Renal cortical epithelial cell (primary cell): ENCODE measurements at places on chromosomes 11 and 22.

DNA sequence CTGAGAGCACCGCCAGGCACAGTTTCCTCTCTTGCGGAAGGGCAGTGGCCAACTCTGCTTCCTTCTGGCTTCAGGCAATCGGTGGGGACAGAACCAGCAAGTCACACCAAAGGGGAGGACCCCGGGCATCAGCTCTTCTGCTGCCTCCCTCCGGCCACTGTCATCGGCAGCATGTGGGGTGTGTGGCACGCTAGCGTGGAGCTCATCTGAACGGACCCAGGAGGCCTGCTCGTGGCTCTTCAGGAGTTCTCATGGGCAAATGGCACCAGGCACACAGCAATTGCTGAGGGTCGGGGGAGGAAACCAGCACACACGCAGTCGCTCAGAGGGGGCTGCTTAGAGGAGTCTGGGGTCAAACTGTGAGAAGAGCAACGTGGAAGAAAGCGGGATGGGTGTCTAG lies 26.9 kb downstream of the B3GAT1 start:
- DNase-seq, result no peak

- DNase-seq, result peak; percentile 70
Observed at GRCh38 chr11:75013051-75013450, 24.3 kb downstream of the NEU3 start.

DNA sequence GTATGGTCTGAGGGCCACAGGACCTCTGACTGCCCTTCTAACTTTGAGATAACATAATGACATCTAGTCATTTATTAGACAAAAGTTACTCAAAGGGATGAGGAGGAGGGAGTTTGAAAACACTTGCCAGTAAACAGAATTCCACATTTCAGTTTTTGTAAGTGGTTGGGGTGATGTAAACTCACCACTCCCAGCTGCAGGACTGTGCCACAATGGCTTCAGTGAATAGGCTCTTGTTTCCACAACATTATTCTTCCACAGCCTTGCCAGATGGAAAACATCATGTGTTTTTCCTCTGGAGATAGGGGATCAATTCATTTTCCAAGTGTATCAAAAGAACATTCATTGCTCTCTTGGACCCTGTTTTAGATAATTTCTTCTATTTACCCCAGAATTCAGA lies 147.2 kb upstream of the BDNF start:
- DNase-seq, result no peak

DNA sequence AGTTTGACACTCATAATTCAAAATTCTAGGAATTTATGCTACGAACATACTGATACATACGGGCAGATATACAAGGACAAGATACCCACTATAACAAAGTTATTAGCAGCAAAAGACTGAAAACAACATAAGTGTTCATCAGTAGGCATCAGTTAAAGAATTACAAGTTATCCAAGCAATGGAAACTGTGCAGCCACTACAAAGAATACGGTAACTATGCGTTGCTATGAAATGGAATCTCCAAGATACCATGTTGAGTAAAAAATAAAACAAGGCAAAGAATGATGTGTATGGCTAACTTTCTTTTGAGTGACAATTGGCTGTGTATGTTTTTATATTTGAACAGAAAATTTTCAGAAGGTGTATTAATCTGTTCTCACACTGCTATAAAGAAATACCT lies 151.7 kb downstream of the ADAMTS15 start:
- DNase-seq, result no peak

DNA sequence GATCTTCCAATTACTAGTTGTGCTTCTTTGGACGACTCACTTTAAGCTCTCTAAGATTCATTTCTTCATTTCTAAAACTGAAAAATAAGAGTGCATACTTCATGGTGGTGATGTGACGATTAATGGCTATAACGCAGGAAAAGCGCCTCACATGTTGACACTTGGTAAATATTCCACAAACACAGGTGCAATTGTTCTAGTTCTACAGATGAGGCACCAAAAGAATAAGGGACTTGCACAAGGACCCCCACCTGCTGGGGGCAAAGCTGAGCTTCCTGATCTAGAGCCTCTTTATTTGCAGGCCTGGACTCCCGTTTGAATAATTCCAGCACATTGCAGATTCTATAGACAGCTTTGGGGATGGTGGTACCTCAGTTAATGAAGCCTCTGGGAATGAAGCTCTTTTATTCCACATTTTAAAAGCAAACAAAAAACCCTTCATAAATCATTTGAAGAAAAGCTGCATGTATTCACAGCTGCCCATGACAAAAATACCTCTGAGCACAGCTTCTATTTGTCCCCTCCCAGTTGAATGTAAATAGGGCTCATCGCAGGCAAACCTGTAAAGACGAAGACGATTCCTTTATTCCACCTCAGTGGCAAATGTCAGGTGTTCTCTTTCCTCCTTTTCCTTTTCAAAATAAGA lies 14.9 kb upstream of the CADM1 start:
- DNase-seq, result no peak
